ENCODE measurements at places on chromosomes 6 and 20.

- DNase-seq: no peak
These were observed 58.0 kb downstream of the APCDD1L start for GRCh38 chr20:58457083-58457695.

GRCh38 chr6:6872459-6873344, 235.1 kb upstream of the RREB1 start:
- no peak for DNase-seq

DNA sequence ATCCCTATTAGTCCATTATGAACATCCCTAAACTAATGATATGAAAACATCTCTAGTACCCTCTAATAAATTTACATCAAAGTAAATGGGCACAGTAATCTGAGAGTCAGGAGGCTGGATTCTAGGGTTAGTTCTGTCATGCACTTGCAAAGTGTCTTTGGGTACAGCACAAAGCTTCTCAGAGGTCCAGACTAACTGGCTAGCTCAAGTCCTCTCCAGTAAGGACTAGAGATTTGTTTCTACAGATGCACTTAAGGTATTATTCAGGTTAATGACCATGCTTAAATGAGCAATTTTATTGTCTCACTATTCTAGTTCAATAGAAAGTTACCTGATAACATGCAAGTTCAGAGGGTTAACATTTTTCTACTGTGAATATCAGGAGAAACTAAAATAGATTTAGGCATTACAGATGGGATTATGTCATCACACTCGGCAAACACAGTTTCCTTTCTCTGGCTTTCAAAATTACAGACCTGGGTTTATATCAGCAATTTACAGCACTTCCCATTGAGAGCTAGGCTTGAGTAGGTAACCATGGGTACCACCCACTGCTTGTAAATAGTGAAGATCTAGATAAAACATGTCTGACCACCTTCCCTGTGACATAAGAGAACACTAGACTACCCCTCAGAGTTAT, 402.9 kb upstream of the RUNX2 start:
- no peak for DNase-seq

GRCh38 chr6:16944596-16944995, 157.3 kb upstream of the STMND1 start:
- DNase-seq: no peak

DNA sequence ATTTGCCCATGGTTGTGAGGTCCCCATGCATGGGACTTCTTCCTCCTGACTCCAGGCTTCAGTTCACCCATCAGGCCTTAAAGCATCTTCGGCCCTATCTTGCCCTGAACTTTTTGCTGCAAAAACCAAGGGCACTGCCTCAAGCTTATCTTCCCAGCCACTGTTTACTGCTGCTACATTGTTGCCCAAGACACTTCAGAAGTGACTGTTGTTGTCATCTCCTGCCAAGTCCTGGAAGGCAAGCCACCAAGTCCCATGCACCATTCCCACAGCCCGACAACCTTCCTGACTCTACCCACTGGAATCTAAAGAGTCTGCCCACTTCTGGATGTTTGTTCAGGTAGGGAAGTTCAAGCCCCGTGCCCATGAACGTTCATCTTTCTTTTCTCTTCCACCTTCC, 12.4 kb downstream of the BANF2 start:
- no peak for DNase-seq

DNA sequence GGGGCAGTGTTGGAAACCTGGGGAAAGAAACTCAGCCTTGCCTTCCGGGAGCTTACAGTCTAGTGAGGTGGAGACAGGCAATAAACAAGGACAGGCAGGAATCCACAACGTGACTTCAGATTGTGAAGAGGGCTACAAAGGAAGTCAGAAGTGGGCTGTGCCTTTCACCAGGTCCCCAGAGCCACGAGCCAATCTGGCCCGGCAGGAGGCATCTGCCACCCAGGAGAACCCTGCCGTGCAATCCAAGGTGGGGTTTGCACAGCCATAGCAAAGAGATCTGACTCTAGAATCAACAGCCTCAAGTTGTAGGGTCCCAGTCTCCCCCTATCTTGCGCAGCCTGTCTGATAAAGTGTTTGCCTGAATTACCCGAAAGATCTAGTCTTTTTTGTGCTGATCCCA, 5.5 kb downstream of the SLC32A1 start:
- no peak for DNase-seq

DNA sequence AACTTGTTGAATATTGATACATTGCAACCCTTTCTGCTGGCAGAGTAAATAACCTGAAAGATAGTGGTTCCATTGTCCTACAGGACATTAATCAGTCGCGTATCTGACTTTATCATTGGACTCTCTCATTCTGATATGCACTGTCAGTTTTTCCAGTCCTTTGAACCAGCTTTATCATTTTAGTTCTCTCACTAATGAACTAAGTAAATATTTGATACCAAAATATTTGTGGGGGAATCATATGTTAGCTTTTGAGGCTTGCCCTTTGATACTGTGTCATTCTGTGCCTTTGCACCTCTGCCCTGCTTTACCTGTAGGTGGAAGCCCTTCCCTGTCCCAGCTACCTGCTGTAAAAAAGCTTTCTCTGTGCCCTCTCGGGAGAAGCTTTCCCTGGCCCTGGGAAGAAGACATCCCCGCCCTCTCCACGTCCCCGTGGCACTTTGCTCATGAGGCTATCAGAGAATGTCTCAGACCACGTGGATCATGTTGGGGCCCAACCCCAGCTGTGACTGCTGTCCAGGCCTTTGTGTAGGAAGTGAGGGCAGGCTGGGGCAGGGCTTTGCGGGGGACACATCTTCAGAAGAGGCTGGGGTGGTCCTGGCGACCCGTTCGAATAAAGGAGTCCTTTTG, 117.8 kb upstream of the NXT1 start:
- no peak for DNase-seq

DNA sequence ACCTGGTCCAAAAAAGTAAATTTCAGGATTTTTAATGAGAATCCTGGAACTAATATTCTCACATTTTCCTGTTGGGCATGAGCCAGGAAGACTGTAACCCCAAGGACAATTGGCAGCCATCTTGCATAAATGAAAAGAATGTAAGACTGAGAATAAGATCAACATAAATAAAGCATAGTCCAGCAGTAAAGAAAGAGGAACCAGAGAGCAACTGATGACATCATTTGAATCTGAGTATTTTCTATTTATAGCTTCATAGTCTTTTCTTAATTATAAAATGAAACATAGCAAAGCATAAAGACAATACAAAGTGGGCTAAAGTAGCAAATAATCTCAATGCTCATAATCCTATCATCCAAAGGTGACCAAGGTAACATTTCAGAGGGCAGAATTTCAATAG, 26.6 kb upstream of the FBXL4 start:
- DNase-seq: no peak

- peak; percentile 46 for DNase-seq
These were observed 17.0 kb downstream of the PCK1 start for GRCh38 chr20:57577679-57578475.

DNA sequence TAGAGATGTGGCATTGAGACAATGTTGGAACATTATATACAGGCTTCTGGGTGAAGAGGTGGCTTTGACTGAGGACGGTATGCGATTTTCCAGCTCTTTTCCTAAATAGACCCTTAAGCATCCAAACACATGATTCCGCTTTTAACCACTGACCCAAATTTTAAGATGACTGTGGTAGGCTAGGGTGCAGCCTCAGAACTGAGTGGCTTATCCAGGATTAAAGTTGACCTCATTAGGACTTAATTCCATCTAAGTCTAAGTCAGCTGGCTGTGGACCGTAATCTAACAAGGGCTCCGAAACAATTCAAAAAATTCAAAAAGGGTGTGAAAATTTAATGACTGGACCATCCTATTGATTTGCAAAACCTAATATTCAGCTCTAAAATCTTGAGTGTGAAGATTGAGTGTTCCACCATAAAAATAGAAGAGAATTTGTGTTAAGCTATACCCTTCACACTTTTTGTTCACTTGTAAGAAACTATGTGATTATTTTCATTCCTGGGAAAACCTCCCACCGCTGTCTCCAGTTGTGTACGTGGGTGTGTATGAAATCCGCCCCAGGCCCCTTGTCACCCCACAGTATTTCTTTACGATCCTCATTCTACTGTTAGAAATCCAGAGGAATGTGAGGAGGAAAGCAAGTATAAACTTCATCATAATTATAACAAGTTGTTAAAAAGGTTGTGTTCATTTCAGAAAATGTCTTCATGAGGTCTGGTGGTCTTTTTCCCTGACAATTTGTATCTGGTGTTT, 2.7 kb downstream of the PCMTD2 start:
- no peak for DNase-seq

GRCh38 chr6:64290867-64291266, 655.3 kb downstream of the PHF3 start:
- no peak for DNase-seq

DNA sequence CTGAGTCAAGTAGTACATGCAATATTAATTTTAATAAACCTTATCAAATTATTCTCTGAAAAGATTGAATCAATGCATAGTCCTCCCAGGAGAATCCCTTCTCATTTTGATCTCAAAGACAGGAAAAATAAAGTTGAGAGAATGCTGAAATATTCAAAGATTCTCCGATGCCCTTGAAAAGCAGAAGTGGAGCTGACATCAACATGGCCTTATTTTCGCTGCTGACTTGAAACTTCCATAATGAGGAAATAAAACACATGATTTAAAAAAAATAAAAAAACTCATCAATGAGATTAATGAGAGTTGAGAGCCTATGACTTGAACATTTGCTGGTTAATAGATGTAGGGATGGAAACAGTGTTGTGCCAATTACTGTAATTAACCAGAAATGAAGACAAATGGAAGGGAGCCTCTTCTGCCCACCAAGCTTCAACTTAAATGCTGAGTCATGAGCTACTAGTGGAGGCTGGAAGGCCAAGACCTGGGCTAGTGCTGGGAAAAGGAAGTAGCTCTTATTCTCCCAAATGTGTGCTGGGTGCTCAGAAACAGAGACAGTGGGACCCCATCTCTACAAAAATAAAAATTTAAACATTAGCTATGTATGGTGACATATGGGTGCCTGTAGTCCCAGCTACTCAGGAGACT, 139.9 kb downstream of the BFSP1 start:
- no peak for DNase-seq

DNA sequence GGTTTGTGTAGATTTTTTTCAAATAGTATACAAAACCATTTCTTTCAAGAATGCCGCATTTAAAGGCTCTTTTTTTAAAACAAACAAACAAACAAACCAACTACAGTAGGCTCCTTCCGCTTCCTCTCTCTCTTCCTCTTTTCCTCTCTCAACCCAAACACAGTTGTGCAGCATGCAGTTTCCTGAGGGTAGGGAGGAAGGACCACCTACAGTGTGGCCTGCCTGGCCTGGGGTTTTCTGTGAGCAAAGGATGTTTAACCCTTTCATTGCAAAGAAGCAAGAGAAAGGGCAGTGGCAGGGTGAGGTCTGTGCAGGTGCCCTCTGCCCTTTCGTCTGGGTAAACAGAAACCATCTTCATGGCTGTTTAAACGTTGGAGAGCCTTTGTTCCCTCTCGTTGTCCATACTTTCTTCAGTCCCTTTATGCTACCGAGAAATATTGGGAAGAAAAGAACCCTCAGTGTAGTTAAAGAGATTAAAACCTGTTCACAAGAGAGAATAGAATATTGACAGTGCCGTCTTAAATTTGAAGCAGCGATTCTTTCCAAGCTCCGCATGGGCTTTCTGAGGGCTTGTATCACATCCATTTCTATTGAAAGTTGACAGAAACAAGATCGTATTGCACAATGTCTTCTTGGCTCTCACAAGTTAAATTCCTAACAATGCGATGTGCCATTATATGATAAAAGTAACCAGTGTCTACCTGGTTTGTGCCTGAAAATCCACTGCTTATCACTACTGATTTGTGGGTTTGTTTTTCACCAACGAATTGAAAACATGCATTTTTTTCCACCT, 215.5 kb upstream of the SNX9 start:
- no peak for DNase-seq

GRCh38 chr6:131597446-131597845, 24.4 kb downstream of the ARG1 start:
- no peak for DNase-seq

GRCh38 chr20:20092827-20093226, 40.5 kb downstream of the CFAP61 start:
- no peak for DNase-seq

- no peak for DNase-seq
These were observed 197.6 kb downstream of the DTNBP1 start for GRCh38 chr6:15465212-15465611.

- peak; percentile 90 for DNase-seq
These were observed at the start of gene FUT9 for GRCh38 chr6:96015518-96016333. Gene FUT9 (plus strand): TSS chr6:96015974. CDS start chr6:96203156, 187,182 bp downstream.

DNA sequence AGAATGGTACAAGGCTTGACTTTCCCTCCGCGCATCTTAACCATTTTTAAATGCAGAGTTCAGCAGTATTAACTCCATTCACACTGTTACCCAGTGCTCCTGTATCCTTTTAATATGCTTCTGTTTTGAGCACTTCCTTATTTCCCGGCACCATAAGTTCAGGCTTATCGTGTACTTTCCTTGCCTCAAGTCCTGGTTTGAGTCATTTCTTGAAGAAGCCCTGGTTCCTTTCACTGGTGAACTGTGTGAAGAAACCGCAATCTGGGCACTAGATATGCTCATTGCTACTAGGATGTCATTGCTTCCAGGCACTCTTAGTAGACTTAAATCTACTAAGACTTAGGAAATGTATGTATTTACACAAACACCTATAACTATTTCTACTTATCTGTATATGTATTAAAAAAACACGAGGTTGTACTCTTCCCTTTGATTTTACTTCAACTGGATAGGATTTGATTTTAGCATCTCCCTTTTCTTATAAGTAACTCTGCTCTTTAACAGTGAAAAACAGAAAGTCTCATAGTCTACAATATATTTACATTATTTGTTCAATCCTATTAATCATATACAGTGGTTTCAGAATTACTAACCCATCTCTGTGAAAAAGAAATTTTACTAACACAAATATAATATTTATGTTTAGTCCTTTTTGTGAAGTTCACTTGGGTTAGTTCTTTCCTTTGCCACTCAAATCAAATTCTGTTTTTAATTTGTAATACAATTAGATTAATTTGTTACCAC, 135.5 kb downstream of the CDKAL1 start:
- DNase-seq: no peak

DNA sequence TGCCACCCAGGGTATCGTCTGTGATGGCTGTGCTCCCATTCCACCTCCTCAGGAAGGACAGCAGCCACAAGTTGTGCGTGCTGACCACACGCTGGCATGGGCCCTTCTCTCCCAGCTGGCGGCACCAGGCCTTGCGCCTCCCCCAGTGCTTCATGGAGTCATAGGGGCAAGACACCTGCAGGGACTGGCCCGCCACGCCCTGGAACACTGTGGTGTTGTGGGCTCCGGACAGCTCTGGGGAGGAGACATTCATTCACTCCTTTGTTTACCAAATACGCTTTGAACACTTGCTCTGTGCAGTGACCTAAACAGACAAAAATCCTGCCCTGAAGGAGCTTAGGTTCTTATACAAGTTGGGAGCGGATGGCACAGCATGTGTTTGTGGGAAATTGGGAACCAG, 1.5 kb downstream of the TREM2 start:
- no peak for DNase-seq
